Activated B cell treated with CpG ODN at 0.5 μM for 24 hours (primary cell): ENCODE measurements at places on chromosomes 6 and 20. TPM values are rescaled to one million over a fixed set of nuclear protein-coding genes. Genes with fewer than 3 reads are reported as not detected.
A peak's percentile ranks its signal among the peaks of the same experiment; 100 is the strongest.

- no peak for DNase-seq
Observed at GRCh38 chr6:8468552-8469356, 33.4 kb upstream of the SLC35B3 start.

DNA sequence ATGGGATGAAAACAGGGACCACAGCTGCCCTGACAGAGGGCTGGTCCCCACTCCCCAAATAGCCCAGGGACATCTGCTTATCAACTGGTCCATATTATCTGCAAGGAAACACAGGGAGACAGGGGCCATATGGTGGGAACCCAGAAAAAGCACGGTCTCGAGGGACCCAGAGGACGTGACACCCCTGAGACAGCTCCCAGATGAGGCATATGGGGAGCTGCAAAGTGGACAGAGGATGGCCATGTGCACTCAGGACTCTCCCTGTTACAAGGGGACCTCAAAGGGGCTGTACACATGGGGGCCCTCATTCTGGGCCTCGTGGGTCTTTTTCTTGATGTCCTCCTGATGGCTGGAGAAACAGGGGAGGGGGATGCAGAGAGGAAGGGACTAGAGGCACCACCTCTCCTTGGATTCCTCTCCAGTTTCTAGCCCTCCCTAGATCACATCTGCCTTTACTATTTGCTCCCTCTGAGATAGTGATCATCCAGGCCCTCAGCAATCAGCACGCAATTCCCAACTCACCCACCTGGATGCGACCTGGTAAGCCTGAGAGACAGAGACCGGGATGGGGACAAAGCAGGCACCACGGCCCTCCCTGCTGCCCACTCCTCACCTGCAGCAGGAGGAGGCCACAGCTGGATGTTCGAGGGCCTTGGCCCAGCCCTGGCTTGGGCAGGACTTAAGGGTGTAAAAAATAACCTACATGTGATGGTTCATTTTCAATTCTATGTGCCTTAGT lies 13.1 kb upstream of the HLA-G start:
- no peak for DNase-seq

- no peak for DNase-seq
Observed at GRCh38 chr6:118933855-118934460, 1.0 kb downstream of the MCM9 start.

DNA sequence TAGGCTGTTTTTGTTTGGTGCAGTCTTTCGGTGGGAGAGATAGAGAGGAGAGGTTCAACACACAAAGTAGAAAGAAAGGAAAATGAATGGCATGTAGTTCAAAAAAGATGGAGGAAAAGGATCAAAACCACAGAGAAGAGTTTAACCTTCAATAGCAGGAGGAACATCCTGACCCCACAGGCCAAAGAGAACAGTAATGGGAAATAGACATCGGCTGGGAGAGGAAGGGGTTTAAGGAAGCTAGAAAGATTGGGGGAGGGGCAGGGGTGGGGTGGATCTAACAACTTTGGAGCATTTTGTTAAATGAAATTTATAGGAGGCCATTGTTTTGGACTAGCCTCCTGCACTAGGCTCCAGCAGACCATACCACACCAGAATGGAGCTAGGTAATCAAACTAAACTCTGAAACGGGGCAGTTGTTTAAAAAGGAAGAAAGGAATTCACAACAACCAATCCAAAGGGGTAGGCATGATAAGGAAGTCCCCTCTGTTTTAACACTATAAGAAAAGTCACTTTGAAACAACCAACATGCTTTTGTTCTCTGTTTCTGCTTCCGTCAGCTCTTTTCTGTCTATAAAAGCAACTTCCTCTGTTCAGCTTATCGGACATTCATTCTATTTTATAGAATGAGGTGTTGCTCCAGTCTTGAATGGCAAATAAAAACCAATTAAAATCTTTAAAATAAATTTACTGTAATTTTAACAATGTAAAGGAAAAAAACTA lies 82.6 kb downstream of the EPB41L2 start:
- no peak for DNase-seq

- peak; percentile 31 for DNase-seq
Observed at GRCh38 chr20:19815553-19815991, 57.5 kb downstream of the RIN2 start.

DNA sequence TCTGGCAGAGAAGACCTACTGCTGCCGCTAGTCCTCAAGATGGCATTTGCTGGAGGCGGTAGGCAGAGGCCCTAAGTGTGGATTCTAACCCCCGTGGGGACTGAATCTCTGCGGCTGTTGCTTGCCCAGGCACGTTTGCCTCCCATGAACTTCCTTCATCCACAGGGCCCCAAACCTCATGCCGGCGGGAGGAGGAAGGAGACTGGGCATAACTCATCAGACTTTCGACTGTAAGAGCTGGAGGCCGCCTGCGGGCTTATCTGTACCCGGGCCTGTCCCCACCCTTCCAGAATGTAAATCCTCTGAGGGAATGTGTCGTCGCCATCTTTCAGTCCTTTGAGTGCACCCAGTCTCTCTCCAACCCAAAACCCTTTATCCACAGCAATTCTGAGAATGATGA lies 990 bp downstream of the ZFP57 start:
- DNase-seq: no peak

Gene ANKRD66
- total RNA-seq: not detected in 2 replicates

Gene RSPO3
- not detected in 2 replicates for total RNA-seq

Gene C4B
- total RNA-seq: 5.1 and 5.3 TPM in 2 replicates
